HCEC 1CT (cell line): ENCODE measurements at places on chromosomes 12 and 14.

DNA sequence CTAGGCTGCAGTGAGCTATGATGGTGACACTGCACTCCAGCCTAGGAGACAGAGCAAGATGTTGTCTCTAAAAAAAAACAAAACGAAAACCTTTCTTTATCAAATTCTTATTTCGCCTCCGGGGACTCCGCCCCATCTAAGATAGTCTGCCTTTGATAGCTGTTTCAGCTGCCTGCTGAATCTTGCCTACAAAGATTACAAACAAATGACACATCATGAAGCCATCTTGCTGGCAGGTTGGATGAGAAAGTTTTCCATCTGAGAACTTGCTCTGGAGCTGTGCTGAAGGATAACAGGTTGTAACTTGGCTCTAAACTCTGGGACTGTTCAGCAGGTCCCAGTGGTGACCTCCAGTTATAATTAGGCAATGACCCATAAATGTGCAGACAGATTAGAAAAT, 41.8 kb upstream of the AEBP2 start:
- DNase-seq: no peak

- DNase-seq: no peak
Observed at GRCh38 chr14:65287264-65288131, 125.0 kb upstream of the FUT8 start.

GRCh38 chr12:8108808-8109398, 14.5 kb upstream of the CLEC4A start:
- DNase-seq: peak; percentile 65

- no peak for DNase-seq
Observed at GRCh38 chr12:116324654-116325335, 47.3 kb upstream of the MED13L start.

DNA sequence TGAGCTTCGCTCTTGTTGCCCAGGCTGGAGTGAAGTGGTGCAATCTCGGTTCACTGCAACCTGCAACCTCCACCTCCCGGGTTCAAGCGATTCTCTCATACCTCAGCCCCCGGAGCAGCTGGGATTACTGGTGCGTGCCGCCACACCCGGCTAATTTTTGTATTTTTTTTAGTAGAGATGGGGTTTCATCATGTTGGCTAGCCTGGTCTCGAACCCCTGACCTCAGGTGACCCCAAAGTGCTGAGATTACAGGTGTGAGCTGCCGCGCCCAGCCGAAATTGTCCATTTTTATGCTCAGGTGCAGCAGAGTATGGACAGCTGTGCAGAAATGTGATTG, 19.2 kb upstream of the CYP46A1 start:
- no peak for DNase-seq

DNA sequence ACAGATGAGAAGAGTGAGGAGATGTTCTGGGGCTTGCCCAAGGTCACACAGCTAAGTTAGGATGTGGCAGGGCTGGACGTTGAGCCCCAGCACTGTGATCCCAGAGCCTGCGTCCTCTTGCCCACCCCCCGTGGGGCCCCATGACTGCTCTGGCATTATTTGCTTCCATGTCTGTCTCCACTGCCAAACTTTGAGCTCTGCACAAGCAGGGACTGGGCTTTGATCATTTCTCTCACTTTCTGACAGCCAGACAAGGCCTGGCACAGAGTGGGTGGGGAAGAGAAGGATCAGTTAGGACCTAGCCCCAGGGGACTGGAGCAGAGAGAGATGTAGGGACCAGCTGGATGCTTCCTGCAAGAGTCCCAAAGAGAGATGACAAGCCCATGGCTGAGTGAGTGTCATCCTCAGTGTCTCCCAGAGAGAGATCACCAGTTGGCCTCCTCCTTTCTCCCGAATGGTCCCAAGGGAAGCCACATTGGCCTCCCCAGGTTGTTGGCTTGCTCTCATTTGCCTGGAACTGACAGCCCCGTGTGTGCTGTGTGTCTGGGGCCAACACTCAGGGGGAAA, 126.7 kb upstream of the PWP1 start:
- no peak for DNase-seq

DNA sequence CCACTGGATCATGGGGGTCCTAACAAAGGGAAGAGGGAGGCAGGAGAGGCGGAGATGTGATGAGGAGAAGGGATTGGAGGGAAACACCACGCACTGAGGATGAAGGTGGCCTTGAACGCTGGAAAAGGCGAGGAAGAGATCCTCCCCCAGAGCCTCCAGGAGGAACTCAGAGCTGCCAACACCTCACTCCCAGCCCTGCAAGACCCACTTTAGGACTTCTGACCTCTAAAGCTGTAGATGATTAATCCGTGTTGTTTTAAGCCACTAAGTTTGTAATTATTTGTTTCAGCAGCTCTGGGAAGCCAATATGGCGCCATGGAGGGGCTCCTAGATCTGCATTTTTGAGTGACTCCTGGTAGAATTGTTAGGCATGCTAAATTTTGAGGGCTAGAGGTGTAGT, 74.6 kb upstream of the CEP83 start:
- DNase-seq: no peak

DNA sequence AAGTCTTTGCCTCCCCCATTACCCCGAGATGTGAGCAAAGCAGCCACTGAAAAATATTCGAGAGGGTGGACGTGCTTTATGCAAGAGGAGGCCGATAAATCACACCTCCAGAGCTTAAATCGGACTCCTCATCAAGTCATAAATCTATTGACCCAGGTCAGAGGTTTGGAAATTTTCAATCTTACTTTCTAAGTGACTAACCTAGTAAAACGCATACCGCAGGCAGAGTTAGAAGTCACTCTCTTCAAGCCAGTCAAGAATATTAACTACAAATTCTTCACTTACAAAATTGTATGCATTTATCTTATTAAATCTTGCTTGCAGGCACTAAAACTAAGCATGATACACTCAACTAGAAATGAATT, 34.9 kb downstream of the GPHB5 start:
- no peak for DNase-seq

GRCh38 chr12:131902332-131903241, 8.2 kb downstream of the ULK1 start:
- DNase-seq: no peak

DNA sequence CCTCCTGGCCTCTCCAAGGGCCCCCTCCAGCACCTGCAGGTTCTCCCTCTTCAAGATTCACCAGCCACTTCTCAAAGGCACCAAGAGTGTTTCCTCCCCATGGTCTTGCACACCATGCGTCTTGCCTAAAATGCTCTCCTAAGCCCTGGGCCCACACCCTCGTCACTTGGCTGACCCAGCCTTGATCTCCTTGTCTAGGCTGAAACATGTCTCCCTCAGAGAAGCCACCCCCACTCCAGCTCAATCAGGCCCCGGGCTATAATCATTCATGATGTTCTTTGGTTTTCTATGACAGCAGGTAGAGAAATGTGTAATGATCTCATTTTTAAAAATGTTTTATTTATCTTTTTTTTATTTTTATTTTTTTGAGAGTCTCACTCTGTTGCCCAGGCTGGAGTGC, 88.1 kb downstream of the EFCAB11 start:
- DNase-seq: no peak

DNA sequence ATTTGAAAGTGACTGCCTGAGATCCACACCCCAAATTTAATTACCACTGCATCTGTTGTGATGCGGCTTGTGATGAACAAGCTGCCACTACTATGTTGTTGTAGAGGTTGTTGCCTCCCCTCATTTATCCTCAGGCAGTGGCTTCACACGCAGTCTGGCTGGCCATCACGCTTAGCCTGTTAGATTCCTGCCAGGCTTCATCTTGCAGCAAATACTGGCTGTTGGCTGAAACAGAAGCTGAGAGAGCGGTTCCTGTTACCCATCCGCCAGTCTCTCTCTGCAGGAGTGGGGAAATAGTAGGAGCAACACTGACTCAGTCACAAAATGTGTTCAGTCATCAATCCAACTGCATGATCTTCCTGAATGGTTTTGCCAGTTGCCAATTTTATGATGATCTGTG, 934.4 kb downstream of the FLRT2 start:
- DNase-seq: no peak

DNA sequence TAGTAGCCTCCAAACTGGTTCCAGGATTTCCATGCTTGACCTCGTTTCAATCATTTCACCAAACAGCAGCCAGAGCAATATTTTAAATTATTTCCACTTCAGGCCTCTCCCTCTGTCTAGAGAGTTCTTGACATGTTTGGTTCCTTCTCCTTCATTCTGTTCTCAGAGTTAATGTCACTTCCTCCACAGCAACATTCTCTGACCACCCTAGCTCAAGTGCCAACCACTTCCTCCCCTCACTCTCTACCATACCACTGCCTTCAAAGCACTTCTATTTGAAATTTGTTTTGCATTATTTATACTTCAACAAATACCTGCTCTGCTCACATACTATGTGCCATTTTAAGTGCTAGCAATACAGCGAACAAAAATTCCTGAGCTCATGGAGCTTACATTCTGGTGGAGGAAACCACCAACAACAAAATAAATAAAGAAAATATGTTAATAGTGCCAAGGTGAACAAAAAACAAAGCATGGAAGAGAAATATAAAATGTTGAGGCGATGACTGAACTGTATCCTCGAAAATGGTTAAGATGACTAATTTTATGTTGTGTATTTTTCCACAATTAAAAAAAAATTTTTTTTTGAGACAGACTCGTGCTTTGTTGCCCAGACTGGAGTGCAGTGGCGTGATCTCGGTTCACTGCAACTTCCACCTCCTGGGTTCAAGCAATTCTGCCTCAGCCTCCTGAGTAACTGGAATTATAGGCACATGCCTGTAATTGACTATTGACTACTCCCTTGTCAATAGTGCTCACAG, 17.3 kb downstream of the BAZ1A start:
- DNase-seq: no peak

DNA sequence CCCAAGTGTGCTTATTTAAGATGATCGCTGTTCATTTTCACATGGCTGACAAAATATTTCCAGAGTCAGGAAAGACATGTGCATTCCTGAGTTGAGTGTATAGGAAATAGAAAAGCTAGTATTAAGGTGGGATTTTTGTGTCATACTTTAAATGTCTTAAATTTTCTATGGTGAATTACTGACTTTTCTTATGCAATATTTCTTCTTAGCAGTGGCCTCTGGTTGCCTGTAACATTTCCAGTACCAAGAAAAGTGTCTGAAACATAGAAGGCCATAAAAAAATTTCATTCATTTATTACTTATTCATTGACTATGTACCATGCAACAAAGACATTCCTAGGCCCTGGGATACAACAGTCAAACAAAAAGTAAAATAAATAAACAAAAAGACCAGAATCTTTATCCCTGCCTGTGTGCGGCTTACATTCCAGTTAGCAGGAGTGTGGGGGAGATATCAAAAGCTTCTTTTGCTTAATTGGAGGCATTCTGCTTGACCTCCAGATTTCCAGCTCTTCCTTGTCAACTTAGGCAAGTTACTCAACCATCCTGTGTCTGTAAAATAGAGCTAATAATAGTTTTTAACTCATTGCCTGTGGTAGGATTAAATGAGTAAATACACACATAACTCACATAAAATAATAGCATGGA, 216.3 kb upstream of the FLRT2 start:
- DNase-seq: peak; percentile 81
